ENCODE measurements at places on chromosomes 13 and 19.

- peak; percentile 89 for DNase-seq
These were observed 4.7 kb upstream of the MYBPC2 start for GRCh38 chr19:50427997-50428425.

DNA sequence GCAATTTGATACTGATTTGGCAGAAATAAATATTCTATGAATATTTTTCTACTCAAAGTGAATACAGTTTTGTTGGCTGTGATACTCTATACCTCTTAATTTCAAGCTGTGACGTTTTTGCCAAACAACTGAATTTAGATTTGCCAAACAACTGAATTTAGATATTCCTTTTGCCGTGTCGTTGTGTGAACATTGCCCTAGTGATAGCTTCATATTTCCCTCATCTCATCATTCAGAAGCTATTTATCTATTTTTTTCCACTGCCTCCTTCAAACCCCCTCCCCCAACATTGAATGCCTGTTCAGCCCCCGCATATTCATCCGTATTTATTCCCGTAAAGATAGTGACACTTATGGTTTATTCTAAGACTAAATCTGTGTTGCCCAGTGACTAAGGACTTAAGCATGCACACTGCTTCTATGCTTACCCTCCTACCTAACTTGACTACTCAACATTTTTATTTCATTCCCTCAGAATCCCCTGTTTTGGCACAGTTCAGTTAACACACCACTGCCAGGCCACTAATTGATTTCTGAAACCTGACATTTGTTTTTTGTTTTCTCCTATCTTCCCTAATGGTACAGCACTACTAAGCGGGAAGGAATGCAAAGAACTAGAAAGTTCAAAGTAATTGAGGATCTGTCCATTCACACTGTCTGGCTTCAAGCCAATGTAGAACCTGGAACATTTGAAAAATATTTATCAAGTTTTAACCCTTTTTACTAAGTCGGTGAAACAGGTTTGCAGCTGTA lies 2.8 kb upstream of the KLF5 start:
- no peak for DNase-seq

GRCh38 chr19:5290336-5291262 lies 50.0 kb downstream of the PTPRS start:
- DNase-seq, result no peak

DNA sequence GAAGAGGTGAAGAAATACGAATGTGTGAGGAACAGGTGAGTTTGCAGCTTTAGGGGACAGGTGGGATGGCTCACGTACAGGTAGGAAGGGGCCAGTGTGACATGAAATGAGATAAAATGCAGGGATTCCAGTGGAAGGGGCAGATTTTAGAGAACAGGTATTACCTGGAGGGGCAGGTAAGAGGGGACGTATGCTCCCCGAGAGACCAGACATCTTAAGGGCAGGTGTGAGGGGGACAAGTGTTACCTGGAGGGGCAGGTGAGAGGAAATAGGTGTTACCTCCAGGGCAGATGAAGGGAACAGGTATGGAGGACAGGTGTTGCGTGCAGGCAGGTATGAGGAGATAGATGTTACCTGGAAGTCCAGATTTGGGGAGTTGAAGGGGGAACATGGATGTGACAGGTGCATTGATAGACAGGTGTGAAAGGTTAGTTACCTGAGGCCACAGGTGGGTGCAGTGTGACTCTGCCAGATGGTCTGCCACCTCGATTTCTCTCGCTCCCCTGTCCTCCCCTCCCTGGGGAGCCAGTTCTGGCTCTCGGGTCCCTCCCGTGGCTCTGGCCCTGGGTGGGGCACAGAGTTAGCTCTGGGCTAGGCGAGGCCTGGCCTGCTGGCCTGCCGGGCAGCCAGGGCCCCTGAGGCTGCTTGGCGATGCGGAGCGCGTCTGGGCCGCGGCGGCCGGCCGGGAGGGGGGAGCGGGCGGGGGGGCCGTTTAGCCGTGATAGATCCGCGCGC lies 2.1 kb downstream of the ERFL start:
- no peak for DNase-seq

DNA sequence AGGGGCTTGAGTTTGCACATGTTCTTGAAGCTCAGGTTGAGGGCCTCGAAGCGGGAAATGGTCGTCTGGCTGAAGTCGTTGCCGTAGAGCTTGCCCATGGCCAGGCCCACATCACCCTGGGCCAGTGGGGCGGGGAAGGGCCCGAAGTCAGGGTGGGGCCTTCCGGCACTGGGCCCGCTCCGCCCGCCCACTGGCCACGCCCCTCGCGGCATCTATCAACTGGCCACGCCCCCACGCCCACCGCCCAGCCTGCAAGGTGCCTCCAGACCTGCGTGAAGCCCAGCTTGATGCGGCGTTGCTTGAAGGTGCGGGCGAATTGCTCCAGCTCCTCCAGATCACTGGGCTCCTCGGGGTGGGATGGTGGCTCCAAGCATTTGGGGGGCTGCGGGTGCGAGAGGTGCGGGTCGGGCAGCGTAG lies 19.9 kb downstream of the ZNF574 start:
- DNase-seq, result no peak

DNA sequence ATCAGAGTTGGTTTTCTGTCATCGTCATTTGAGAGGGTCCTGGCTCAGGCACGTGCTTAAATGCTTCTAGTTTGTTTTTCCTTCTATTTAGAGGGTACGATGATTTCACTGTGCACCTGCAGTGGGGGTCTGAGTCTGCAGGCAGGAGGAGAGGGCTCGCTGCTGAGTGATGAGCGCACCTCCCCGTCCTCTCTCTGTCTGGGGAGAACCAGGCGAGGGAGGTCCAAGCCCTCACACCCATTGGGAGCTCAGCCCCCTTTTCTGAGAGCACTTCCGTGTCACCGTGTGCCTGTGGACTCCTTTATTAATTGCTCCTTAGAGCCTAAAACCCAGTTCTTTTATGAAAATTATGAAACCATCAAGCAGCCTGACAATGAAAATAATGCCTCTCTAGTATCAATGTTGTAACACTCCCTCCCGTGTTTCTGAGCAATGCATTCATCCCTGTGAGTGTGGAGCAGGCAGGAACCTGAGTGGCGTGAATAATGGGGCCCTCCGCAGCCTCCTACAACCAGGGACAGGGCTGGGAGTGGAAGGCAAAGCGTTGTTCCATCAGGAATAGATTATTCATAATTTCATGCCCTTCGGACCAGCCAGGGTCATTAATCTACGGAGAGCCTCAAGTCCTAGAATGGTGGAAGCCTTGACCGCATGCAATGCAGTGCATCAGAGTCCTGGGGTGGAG lies 191.6 kb downstream of the UQCRFS1 start:
- DNase-seq, result no peak

DNA sequence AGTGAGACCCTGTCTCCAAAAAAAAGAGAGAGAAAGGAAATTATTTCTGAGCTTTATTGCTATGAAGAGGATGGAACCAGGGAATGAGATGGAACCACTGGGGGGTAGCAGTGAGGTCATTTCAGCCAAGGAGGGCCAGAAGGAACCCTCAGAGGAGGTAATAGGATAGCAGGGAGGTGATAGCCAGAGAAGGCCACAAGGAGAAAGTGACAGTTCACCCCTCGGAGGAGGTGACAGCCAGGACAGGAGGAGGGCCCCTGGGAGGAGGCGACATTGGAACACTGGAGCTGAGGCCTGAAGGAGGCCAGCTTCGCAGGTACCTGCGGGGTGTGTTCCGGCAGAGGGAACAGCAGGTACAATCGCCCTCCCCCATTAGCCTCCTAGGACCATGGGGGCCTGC lies 675 bp upstream of the PGPEP1 start:
- no peak for DNase-seq

GRCh38 chr19:3819989-3820388 lies 33.8 kb upstream of the MATK start:
- no peak for DNase-seq

- DNase-seq, result peak; percentile 83
These were observed 1.7 kb downstream of the UBXN6 start for GRCh38 chr19:4455719-4456475.

DNA sequence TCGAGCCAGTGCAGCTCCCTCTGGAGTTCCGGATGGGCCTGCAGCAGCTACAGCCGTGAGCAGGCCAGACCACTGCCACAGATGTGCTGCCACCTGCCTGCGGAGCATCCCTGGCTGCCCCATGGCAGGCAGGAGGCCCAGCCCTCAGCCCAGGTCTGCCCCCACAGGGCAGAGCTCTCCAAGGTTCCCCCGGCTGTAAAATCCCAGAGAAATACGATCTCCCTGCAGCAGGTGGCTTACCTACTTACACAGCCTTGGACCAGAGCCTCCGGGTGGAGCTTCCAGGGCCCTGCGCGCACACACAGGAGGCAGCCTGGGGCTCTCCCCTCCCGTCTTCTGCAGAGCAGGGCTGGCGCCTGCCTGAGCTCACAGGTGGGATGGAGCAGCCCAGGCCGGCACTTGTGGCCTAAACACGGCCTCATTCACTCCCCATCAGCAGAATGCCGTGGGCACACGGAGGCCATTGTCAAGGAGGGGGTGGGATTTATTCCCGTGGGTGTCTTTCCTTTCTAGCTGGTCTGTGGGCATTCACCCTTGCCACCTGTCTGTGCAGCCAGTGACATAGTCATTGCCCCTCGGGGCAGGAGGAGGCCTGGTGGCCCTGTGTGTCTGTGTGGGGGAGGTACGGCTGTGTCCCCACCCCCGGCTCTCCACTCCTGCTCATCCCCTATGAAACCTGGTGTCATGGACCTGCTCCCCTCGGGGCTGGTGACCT lies 118.0 kb downstream of the KDM4B start:
- no peak for DNase-seq

- no peak for DNase-seq
These were observed 618 bp downstream of the THSD8 start for GRCh38 chr19:12802267-12803106.

DNA sequence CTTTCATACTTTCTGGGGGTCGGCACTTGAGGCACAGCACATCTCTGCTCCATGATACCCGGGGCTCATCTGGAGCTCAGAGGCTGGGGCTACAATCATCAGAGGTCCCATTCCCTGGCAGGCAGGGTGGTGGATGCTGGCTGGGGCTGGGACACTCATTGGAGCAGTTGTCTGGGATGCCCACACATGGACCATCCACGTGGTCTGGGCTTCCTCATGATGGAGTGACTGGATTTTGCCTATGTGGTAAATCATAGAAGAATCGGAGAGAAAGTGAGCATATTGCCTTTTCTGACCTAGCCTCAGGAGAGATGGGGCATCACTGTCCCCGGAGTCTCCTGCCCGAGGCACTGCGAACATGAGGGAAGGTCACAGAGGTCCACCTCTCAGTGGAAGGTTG lies 91.4 kb upstream of the IRS2 start:
- no peak for DNase-seq

DNA sequence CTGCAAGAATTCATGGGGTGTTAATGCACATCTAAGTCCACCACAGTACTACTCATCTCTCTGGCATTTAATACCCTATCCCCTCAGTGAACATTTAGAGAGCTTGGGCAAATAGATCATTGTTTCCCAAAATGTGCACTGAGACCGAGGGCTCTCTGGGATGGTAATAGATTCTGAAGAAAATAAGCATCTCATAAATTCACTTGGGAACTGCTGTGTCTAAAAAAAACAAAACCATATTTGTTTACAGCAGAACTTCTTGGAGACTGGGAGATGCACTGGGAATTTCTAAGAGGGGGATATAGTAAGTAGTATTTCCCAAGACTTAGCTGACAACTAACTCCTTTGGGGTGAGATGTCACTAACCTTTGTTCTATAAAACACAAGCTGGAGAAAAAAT lies 58.4 kb downstream of the ENOX1 start:
- DNase-seq, result no peak

DNA sequence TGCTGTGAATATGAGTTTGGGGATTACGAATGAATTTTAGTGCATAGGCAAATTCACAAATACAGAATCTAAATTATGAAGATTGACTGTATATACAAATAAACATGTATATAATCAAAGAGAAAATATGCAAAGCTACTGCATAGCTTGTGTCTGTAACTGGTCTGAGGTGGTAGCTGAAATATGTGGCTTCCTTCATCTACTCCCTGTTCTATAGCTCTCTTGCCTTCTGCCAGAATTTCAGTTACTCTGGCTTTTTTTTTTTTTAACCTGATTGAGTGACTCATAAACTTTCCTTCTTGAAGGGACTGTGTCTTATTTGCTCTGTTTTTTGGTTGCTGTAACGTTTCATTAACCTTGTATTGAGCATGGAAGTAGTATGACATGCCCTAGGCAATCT lies 26.6 kb downstream of the DNAJC3 start:
- no peak for DNase-seq

- DNase-seq, result no peak
These were observed 20.7 kb upstream of the ZNF507 start for GRCh38 chr19:32324631-32325285.

GRCh38 chr13:32175307-32175706 lies 139.9 kb downstream of the ZAR1L start:
- DNase-seq, result no peak

- peak; percentile 66 for DNase-seq
These were observed 65.9 kb downstream of the KCNRG start for GRCh38 chr13:50080911-50081678.

GRCh38 chr13:79684371-79684770 lies 203.4 kb downstream of the NDFIP2 start:
- no peak for DNase-seq

DNA sequence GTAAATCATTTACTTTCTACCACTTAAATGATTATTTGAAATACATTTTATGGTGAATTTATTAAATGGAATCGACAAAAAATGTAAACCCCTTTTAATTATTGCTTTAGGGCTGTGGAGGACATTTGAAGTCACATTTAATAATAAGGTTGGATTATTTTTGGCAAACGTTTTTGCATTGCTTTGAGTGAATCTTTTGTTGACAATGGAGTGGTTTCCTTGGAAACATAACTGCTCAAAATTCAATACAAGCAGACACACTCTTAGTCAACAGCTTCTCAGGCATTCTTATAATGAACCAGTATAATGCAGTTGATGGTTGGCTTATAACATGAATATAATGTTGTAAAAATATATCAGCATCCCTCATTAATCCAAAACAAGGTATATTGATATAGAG lies 104.7 kb downstream of the DCLK1 start:
- no peak for DNase-seq

- no peak for DNase-seq
These were observed 34.2 kb downstream of the RUBCNL start for GRCh38 chr13:46352805-46353204.

DNA sequence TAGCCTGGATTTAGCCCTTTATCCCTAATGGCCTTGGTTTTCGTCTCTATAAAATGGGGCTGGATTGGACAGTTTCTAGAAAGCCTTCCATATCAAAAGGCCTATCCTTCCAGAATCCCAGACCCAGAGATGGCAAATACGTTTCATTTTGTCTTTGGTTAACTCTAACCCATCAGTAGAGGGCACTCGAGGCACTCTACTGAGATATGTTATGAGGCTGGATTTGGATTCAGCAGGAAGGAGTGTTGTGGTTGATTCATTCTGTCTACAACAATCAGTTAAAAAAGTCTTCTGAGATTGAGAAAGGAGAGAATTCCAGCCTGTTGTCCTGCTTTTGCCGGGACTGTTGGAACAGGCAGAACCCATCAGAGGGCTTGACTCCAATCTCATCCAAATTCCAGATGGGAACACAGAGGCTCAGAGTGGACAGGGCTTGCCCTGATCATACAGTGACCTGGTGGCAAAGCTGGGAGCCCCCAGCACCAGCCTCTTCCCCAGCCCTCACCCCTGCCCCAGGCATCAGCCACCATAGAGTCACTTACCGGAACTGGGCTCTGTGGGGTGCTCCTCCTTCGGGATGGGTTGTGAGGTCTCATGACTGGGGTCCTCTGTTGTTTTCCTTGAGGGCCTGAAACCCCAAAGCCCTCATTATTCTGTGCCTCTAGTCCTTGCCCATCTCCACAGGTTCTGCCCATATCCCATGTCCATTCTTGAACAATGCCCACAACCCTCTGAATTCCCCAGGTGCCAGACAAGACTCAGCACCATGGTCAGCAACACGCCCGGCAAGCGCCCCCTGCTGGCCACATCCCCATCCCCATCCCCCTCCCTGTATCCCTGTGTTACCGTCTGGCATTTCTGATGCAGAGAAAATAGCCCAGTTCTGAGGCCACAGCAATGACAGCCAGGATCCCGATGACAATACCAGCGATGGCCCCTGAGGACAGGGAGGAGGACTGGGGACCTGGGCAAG lies 12.3 kb upstream of the ZNF180 start:
- DNase-seq, result no peak

Measured in left ventricle myocardium superior (tissue), 1 donor.